ENCODE measurements at places on chromosomes 1 and 21.
A peak's percentile ranks its signal among the peaks of the same experiment; 100 is the strongest.

DNA sequence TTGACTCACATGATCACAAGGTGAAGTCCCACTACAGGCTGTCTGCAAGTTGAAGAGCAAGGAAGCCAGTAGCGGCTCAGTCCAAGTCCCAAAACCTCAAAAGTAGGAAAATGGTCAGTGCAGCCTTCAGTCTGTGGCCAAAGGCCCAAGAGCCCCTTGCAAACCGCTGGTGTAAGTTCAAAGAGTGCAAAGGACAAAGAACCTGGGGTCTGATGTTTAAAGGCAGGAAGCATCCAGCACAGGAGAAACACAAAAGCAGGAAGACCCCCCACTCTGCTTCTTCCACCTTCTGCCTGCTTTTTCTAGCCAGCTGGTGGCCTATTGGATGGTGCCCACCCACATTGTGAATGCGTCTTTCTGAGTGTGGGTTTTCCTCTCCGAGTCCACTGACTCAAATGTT is 2222.6 kb downstream of the MRPL39 start:
- no peak for DNase-seq

- peak; percentile 38 for DNase-seq
Observed at GRCh38 chr1:190578017-190578416, 100.4 kb upstream of the BRINP3 start.

GRCh38 chr1:45196863-45197262 is 9.5 kb downstream of the ZSWIM5 start:
- no peak for DNase-seq

DNA sequence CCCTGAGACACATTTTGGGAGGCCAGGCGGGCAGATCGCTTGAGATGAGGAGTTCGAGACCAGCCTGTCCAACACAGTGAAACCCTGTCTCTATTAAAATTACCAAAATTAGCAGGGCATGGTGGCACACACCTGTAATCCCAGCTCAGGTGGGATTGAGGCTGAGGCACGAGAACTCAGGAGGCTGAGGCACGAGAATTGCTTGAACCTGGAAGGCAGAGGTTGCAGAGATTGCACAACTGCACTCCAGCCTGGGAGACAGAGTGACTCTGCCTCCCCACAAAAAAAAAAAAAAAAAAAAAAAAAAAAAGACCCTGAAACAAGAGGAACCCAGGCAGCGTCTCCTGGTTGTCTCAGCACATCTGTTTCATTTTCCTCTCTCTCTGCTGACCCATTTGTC is 24.2 kb downstream of the PGM1 start:
- DNase-seq = peak; percentile 6

DNA sequence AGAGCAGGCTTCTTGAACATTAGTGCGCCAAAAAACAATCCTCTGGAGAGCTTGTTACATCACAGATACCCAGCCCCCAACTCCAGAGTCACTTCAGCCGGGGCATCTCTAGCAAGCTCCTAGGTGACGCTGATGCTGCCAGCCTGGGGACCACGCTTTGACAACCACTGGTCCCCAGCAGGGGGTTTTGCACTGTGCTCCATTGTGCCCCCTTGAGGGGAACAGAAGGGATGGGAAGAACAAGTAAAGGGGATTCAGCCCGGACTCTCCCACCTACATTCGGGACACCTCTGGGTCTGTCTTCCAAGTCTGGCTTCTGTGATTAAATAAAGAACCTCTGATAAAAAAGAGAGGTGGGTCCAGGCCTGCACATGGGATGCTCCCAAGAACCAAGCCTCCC is 60.4 kb downstream of the ATP5PO start:
- DNase-seq = no peak

DNA sequence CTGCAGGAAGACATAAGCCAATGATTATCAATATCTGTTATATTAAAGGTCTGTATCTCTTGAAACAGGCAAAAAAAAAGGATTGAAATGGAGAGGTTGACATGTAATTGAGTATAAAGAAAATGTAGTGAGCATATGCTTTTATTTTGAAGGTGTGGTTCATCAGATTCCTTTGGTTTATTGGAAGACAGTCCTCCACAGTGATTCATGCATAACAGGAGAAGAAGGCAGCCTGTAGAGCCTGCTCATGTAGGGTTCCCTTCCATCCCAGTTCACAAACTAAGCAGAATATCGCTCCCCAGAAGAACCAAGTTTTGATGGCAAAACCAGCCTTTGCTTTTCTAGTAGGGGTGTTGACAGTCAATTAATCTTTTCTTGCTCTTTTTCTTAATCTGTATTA is 1016.8 kb upstream of the ADGRL4 start:
- DNase-seq = peak; percentile 2

GRCh38 chr1:43464681-43465504 is 11.2 kb upstream of the HYI start:
- no peak for DNase-seq

- no peak for DNase-seq
Observed at GRCh38 chr1:177600321-177600720, 369.5 kb downstream of the SEC16B start.

DNA sequence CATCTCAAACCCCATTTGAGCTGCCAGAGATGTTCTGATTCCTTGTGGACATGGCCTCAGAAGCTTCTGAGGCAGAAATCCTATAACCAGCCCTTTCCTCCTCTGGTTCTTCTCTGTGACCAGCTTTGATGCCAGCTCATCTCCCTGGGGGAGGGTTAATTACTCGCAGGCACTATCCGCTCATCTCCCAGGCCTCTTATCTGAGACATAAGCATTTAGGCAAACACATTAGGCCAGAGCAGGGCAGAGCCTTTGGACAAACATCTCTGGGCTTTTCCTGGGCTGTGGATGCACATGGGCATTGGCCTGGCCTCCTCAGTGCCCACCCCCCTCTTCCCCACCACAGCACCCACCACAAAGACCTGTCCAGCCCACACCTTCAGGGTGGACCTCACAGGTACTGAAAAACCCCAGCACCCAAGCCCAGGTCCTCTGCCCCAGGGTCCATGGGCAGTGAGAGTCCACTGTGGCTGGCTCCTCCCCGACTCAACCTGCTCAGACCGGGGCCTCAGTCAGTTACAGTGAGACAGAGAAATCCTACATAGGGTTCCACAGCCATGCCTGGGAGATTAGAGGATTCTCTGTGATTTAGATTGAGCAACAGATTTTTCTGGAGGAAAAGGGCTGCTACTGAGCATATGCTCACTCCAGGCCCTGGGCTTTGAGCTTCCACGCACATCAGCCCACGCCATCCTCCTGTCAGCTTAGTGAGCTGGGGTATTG is 26.9 kb downstream of the IGSF21 start:
- DNase-seq = peak; percentile 26

DNA sequence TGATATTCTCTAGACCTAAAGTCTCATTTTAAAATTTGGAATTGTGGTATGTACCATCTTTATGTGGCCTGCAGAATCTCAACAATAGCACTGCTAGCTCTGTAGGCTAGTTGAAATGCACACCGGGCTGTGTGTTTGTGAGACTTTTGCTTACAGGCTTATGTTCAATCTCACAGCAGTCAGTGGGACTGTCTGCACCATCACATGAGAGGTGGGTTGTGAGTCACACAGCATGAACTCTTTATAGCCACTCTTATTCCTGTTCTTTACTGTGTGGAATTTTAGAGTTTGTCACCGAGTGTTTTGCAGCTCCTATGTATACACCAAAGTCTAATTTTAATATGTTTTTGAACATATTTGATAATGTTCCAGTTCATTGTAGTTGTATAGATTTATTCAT is 74.6 kb downstream of the RASAL2 start:
- DNase-seq = peak; percentile 55

DNA sequence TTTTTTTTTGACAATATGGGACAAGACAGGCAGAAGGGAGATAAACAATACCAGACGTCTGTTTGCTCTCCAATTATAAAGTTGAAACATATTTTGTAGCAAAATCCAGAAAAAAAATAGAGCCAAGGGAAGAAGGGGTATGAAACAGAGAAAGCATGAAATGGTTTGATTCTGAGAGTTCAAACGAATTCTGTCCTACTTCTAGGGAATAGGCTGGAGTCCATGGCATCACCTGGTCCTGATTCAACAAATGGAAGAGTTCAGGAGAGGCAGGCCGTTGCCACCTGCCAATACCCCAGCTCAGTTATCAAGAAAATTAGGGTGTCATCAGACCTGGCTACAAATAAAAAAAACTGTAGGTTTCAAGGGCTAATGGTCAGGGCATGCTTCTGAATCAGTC is 71.8 kb downstream of the CLSTN1 start:
- no peak for DNase-seq

- DNase-seq = peak; percentile 7
Observed at GRCh38 chr1:110976089-110976488, 12.4 kb upstream of the LRIF1 start.

DNA sequence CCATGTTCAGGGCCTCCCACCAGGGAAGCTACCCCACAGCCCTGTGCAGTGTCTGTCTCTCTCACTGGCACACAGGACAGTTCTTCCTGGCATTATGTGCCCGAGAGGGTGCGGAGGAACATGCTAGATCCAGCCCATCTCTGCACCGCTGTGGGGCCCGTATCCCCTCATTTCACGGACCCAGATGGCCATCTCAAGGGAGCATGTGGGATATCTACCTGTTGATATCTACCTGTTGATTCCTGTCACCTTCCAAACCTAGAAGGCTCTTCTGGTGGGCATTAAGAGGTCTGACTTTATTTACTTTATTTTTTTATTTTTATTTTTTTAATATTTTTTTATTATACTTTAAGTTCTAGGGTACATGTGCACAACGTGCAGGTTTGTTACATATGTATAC is 11.7 kb downstream of the PIK3CD start:
- DNase-seq = no peak
